NCI-H1436 treated with DMSO at 0.1 percent for 48 hours (cell line): ENCODE measurements at places on chromosomes 2 and 18.

- DNase-seq = no peak
These were observed 125.9 kb downstream of the TMEM131 start for GRCh38 chr2:97869722-97870346.

GRCh38 chr2:191601060-191601459, 76.9 kb upstream of the NABP1 start:
- DNase-seq = no peak

DNA sequence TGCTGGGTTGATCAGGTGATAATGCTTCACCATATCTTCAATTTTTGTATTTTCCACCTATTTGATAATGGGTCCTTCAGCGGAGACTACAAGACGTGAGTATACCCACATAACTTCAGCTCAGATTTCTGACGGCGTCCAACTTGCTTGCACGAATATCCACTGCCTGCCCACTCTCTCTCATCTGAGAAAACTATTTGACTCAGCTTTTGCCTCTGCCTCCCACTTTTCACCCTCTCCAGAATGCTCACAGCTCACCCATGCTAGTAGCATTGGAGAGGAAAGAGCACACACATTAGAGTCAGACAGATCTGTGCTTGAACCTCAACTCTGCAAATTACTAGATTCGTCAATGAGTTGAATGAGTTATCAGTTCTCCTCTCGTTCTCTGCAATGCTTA, 166.8 kb downstream of the BCL2 start:
- no peak for DNase-seq

- no peak for DNase-seq
These were observed 30.2 kb downstream of the CABLES1 start for GRCh38 chr18:23165271-23166068.

GRCh38 chr2:108925735-108926134, 63.3 kb downstream of the EDAR start:
- DNase-seq = no peak

DNA sequence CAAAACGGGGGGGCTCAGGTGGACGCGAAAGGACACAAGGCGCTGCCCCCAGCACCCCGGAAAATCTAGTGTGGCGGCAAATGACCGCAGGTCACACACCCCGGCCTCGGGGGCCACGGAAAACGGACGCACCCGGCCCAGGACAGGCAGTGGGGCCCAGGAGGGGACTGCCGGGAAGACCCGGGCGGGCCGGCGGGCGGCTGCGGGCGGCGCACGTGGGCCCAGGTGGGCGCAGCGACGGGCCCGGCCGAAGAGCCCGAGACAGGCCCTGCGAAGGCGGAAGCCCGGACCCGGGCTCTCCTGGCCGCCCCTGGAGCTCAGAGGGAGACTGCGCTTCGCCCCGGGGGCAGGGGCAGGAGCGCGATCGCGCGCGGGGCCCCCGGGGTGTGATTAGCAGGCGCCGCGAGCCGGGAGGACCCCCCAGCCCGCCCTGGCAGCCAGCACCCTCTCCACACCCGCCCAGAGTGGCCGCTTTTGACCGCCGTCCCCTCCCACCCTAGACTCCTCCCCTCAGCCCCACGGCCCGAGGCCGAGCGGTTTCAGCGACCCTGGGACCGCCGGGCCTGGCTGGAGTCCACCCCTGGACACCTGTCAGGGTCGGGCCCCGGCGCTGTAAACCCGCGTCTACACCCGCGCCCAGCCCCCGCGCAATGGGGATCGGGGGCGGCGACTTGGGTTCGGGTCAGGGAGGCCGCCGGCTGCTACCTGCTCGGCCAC, 773 bp downstream of the MBP start:
- no peak for DNase-seq

- DNase-seq = no peak
These were observed 106.1 kb downstream of the TXNL1 start for GRCh38 chr18:56532176-56532840.

DNA sequence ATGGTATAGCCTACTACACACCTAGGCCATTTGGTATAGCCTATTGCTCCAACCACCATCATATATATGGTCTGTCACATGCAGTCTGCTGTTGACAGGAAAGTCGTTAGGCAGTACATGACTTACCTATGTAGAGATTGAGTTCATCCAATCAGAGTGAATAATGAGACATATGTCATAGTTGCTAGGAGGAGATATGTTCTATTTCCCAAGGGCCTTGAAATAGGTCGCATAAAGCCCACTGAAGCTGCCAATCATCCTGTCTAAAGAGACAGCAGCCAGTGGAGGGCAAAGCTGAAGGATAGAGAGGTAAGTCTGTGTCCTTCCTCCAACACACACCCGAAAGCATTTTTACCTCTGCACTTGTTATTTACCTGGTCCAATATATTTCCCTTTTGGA, 263.4 kb downstream of the PTPRM start:
- peak; percentile 9 for DNase-seq

GRCh38 chr18:73752546-73752945, 395.1 kb downstream of the FBXO15 start:
- DNase-seq = no peak

DNA sequence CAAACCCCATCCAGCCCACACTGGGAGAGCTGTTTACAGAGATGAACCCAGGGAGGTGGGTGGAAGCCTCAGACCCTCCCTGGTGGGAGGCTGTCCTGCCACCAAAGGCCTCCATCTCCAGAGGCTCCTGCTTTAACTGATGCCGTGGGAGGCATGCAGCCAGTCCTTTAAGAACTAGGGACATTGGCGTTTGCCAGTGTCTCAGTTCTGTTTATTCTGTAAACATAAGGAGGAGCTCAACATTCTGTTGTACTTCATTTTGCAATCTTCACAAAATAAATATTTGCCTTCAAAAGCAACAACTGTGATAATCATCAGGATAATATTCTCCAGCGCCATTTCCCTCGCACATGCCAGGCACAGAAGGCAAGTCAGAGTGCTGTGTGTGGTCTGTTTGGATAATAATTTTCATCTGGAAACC, 6.8 kb downstream of the EDAR start:
- no peak for DNase-seq

GRCh38 chr2:120596191-120596811, 139.4 kb upstream of the GLI2 start:
- DNase-seq = no peak

- no peak for DNase-seq
These were observed 104.5 kb upstream of the LTBP1 start for GRCh38 chr2:32841931-32842898.

DNA sequence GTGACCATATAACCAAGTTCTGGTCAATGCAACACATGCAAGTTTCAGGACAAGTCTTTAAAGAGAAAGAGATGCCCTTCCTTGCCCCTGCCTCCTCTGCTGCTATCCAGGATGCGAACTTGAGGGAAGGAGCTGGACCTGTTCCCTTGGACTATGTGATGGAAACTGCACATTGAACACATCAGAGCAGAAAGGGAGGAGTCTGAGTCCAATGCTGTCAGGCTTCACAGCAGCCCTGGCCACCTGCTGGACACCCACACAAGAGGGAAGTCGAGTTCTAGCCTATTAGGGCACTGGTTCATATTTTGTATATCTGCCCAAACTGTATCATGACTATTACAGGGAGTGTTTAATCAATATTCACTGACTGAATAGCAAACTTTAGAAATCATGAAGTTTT, 38.3 kb upstream of the TEX51 start:
- DNase-seq = no peak

GRCh38 chr2:85794491-85795121, 40.8 kb downstream of the ATOH8 start:
- no peak for DNase-seq

DNA sequence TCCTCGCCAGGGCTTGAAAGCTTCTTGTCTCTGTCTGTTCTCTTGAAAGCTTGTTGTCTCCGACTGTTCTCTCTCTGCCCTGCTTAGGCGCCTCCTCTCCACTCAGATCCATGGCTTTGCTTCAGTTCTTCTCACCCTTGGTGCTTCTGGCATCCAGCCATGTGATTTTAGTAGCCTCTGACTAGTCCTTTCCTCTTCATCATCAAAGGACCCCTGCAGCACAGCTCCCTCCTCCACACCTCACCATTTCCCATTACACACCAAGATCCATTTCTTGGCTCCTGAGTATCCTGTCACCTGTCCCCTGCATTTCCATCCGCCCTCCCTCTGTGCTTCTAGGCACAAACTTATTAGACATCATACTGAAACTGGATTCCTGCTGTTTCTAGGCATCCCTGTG, 59.4 kb downstream of the ZNF236 start:
- DNase-seq = no peak

DNA sequence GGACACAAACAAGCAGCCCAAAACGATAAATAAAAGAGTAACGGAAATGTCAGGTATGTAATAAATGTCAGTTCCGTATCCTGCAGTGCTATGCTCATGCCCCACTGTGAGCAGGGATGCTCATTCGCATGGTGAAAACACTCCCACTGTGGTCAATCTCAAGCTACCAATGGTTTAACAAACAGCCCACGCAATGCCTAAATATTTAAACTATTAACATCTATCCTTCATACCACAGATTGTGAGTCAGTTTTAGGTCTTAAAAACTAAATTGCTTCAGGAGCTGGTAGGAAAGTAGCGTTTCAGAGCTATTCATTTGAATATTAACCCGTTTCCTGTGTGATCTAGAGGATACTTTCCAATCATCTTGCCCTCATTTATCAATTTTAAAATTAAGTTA, 207.4 kb downstream of the TCF4 start:
- DNase-seq = no peak

GRCh38 chr2:234763002-234763873, 188.6 kb upstream of the SH3BP4 start:
- no peak for DNase-seq

- DNase-seq = no peak
These were observed 30.0 kb upstream of the KLHL29 start for GRCh38 chr2:23355001-23355400.

DNA sequence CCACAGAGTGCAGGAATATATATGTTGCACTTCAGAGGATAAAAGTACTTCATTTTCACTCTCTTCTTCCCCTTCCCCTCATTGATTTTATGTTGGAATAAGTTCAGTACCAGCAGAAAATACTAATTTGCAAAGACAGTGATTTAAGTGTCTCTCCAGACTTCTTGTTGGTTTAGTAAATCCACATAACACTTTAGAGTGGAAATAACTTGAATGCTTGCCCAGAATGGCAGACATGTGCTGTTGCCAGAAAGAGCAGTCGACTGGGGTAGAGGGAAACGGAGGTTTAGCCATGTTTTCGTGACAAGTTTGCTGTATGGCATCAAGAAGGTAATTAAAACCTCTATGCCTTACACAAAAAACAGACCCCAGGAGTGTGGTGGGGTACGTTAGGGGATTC, 246.0 kb upstream of the CXCR4 start:
- DNase-seq = no peak

GRCh38 chr2:143486976-143487375, 357.8 kb downstream of the ARHGAP15 start:
- no peak for DNase-seq

DNA sequence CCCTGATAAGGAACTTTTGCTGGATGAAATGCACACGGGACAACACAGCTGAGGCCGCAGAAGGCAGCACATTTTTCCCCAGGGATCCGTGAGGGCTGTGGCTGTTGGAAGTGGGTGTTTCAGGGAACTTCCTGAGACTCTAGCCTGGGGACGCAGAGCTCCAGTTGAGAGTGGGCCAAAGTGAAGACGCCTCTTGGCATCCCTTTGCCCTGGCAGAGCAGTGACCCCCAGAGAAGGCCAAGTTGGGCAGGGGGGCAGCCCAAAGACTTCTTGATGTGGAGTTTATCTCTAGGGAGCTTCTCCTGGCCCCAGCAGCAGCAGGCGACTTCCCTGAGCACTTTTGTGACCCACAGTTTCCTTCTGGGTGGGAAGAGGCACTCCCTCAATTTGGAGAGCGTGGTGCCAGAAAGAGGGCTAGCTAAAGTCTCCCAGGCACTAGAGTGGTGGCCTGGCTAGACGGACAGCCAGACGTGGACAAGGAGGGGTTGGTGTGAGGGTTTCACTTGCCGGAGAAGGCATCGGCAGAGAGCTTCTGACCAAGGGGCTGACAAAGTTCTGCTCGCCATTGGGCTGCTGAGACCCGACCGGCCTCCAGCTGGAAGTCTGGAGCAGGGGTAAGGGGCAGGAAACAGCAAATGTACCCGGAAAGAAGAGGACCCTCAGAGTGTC, 108.8 kb downstream of the ACKR3 start:
- no peak for DNase-seq

DNA sequence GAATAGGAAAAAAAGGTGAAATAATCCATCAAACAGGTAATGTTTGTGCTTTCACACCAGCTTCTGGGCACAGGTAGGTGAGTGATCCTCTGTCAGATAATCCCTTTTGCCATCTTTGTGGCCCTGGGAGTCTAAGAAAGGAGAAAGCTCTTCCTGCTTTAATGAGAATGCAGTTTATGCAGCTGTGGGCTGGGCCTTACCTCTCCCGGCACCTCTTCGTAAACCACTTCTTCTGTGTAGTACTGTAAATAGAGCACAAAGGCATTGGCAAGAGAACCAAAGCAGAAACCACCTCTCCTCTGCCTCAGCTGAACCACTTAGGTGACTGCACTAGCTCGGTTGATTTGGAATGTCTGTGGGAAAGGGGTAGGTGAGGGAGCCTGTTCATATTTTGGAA, 4.9 kb downstream of the NEB start:
- DNase-seq = no peak

GRCh38 chr2:154189953-154190352, 318.2 kb downstream of the GALNT13 start:
- no peak for DNase-seq

DNA sequence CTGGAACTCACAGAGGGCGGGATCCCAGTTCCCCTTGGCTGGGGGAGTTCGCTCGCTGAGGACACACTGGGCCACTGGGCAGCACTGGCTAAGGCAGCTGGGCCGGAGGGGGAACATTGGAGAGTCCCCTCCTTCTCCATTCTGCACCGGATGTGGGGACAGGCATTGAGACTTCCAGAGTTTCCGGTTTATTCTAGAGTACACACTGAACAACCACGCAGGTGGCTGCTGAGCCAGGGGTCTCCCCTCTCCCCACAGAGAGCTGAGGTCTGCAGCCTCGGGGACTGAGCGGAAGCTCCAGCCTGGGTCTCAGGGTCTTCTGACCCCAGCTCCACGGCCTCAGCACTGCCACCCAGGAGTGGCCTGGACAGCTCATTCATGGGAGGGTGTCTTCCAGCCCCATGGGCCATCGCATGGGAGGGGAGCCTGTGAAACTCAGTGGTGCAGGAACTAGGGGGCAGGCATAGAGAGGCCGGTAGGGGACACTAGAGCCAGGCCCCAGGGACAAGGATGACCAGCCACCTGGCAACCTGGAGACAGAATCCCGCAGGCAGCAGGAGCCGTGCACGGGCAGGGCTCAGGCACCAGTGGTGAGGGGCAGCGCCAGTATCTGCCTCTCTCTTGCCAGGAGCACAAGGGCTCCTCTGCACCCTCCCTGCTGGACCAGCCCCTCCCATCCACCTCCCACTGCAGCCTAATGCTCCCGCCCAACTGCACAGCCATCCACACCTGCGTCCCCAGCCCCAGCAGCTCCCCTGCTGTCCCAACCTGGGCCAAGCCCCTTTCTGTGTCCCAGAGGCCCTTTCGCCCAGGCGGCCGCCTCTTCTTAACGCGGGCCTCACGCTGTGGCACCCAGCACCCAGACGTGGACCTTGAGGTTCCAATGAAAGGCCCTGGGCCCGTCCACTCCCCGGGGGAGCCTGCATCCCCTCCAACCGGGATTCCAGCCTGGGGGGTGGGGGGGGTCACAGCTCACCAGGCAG, 45.1 kb upstream of the GPC1 start:
- DNase-seq = no peak

GRCh38 chr18:75107196-75107930, 101.6 kb downstream of the PTGR3 start:
- no peak for DNase-seq
